Daoy (cell line): ENCODE measurements at places on chromosomes 2 and 18.

GRCh38 chr2:174012347-174013314 is 47.5 kb upstream of the SP3 start:
- DNase-seq = peak; percentile 63

- DNase-seq = peak; percentile 68
These were observed 11.6 kb upstream of the DNER start for GRCh38 chr2:229725716-229726574.

DNA sequence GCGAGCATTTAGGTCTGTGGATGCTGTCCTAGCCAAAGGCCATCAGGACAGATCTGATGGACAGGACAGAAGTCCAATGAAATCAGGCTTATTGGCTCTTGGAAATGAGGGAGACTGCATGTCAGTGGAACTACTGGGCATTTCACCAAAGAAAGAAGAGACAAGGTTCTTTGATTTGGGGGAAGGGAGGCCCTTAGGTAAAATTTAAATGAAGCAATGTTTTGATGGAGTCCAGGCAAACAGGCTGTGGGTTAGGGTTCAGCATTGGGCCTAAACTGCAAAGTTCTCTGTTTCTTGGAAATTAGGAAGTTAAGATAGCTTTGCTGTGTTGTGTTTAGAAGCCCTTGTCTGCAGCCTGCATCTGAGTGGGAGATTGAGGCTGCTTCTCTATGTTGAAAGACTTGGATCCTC is 31.6 kb upstream of the RNF149 start:
- no peak for DNase-seq

DNA sequence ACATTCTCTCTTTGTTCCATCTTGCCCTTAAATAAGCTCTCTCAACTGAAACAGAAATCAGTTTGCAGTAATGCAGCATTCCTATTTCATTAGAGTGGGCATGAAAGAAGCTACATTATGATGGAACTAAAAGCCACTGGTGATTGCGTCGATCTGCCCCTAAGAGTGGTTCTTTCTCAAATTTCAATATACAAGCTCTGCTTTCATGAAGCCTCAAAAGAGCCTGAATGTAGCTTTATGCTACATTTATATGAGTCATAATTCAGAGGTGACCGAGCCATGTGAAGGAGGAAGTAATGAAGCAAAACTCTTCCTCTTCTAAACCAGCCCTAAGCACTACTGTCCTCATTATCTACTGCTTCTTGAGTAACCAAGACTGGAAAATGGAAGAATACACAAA is 64.8 kb upstream of the CYTIP start:
- no peak for DNase-seq

GRCh38 chr18:57910134-57910533 is 107.0 kb upstream of the ATP8B1 start:
- DNase-seq = no peak

DNA sequence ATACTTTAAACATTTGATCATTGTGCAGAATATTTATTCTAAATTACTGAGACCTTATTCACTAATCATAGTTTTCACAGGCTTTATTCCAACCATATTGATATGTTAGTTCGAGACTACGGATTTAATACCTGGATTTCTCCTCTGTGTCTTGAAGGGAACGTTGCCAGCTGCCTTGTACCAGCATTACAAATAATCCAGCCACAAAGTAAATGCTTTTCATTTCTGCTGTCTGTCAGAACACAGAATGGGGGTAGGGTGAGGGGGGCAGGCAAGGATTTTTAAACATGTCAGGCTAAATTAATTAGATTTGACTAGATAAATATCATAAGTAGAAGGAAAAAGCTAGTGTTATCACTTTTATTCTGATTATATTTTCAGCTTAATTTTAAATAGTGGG is 3.1 kb downstream of the GCG start:
- no peak for DNase-seq

- DNase-seq = peak; percentile 67
These were observed 4.2 kb upstream of the SP100 start for GRCh38 chr2:230411570-230412370.

GRCh38 chr2:97950329-97951154 is 45.2 kb downstream of the TMEM131 start:
- DNase-seq = peak; percentile 69
